ENCODE measurements at places on chromosomes 1 and 21.

- DNase-seq: no peak
These were observed 2.1 kb downstream of the HLCS start for GRCh38 chr21:36964398-36964797.

DNA sequence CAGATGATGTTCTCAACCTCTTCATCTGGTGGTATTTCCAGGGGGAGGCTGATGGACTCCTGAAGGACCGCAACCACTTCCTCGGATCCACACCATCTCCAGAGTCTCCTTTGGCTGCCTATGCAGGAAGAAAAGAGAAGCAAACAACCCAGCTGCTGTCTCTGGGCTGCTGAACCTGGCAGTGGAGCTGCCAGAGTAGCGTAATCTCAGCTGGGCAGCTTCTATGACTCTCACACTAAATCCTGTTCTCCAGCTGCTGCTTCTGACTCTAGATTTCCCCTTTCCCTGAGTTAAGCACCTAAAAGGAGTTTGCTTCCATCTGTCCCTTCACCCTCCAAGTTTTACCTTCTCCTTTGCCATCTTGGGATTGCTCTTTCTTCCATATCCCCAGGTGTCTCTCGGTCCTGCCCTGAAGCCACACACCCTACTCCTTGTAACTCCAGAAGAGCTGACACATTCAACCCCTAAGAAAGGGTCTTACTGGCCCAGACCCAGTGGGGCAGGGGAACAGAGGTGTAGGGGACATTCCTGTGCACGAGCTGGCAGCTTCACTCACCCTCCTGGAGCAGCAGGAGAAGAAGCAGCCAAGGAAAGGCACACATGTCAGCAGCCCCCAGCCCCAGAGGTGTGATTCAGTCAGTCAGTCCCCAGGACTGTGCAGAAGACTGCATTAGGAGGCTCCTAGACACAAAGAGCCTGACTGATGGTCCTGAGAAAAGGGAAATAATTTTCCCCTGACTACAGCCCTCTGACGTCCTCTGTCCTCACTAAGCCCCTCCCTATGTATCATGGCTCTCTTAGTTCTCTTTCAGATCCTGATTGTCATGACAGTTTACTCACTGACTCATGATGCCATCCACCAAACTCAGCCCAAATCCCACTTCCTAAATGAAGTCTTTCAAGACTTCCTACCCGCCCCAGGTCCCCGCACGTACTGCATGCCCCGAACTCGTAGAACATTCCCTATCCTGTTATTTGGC lies at the start of gene SLAMF9:
TSS of gene SLAMF9 (minus strand) at position 702 of the 980 bp plus-strand sequence. CDS start at position 602, 100 bp downstream.
- no peak for DNase-seq

DNA sequence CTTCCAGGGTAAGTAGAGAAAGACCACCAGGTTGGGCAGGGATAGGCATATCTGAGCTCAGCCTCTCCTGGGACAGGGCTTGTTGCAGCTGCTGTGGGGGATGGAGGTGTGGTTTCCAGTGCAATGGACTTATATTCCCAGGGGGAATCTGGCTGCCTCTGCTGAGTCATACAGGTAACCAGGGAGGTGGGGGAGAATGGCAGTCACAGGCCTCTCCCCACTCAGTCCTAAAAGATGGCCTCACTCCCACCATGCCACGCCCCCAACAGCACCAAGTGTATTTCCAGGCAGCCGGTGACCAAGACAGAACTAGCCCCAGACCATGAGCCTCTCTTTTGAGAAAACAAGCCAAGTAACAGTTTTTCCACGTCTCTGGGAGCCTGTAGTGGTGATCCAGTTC lies 1240.7 kb downstream of the BRINP3 start:
- DNase-seq: no peak

DNA sequence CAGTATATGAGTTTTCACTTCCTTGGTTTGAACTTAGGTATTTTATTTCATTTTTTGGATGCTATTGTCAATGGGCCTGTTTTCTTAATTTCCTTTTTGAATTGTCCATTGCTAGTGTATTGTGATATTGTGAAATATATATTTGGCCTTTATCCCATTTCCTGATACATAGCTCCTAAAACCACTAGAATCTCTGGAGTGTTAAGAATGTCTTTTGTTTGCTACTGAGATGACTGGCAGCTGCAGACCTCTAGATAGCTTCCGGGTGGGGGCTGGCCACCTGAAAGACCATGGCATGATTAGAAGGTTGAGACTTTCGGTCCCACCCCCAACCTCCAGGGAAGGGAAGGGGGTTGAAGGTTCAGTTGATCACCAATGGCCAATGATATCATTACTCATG lies 245.4 kb downstream of the KCNJ6 start:
- peak; percentile 29 for DNase-seq

DNA sequence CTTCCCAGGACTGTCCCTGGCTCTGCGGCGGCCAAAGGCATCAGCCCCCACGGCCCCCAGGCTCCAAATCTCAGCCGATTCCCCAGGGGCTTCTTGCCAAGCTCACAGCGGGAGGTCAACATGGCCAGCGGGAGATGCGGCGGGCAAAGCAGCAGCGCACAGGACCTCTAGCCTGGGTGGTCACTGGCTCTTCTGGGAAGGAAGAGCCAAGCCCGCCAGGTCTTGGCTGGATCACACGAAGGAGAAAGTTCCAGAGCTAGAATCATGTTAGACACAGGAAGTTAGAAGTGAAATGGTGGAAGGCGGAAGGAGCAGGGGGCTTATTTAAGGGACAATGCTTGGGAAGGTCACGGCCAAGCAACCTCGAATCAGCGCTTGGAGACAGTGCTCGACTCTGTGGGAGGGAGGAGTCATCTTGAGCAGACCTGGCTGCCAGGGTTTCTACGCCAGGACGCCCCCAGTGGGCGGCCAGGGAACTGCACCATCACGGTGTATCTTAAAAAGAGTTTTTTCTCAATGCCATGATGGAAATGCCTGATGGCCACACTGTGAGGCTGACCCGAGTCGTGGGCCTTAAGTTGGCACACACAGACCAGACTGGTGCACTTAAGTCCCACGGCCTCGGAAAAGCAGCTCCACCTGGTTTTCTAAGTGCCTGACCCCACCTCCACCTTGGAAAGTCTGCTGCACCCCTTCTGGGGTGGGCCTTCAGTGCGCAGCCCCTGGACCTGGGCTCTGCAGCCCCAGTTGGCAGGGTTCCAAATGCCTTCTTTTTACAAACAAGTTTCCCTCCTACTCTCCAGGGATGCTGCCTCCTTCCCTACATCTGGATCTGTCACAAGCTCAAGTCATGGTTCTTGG lies 29.3 kb downstream of the SLC66A1 start:
- DNase-seq: peak; percentile 24

DNA sequence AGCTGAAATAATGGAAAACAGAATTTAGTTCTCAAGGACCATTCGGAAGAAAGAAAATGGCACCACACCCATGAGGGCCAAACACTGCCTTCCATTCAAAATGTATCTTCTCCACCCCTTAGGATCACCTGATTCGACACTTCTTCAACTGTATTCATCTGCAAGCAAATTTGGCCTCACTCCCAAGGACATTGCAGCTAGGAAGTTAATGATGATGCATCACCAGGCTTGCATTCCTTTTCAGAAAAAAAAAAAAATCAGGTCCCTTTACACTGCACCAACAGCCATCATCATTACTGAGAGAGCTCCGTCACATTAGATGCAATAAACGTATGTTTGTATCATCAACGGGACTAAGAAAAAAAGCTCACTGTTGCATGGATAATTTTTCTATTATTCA lies 368.3 kb downstream of the PCP4 start:
- no peak for DNase-seq
